ENCODE measurements at places on chromosomes 16 and 17.

- DNase-seq, result peak; percentile 90
Measured at GRCh38 chr16:24036614-24037013, 200.8 kb downstream of the PRKCB start.

DNA sequence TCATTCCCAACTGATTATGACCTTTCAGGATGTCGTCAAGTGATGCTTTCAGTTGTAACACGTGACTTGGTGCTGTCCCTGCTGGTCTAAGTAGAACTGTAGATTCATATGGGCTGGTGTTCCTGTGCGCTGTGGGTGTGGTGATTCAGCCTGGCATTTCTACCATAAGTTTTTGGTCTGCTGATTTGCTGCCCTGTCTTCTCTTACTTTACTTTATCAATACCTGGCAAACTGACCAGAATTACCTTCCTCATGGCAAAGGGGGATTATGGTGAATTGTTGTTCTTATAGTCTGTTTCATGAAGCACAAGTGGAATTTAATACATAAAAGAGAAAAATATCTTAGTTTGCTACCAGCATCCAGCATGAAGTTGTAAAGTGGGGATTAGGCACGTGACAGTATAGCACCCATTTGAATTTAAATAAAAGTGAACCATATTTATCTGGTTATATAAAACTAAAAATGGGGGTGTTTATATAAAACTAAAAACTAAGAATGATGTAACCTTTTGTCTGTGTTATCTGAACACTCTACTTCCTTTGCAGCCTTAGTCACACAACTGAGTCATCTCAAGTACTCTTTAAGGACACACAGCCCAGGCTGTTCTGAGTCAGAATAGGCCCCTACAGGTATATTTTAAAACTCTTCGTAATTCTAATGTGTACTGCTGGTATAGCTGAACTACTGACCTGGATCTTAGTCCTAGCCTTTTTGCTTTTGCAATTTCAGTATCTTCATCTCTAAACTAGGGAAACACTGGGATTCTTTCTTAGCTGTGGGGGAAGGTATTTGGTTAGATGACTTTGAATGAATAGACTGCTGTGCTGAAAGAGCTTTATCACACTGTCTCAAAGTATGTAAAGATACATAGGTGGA is 28.3 kb downstream of the TTC19 start:
- peak; percentile 89 for DNase-seq

GRCh38 chr16:2206780-2207433 is 1.7 kb downstream of the MLST8 start:
- peak; percentile 81 for DNase-seq

DNA sequence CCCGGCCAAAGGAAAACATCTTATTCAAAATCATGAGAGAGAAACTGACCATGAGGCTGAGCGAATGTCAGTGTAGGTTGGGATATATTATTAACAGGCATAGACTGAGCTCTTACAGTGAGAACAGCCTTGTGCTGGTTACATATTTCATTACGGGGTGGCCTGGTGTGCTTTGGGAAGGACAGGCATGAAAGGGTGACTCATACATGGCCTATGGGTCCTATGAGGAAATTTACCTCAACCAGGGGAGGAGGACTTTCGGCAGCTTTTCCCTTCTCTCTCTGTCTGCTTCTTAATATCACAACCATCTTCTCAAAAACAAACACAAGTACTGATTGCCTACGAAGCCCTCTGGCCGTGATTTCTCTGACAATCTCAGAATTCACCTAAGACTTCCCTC is 579.1 kb downstream of the CDH13 start:
- no peak for DNase-seq

- peak; percentile 82 for DNase-seq
Measured at GRCh38 chr17:18300725-18301480, 13.9 kb downstream of the TOP3A start.

DNA sequence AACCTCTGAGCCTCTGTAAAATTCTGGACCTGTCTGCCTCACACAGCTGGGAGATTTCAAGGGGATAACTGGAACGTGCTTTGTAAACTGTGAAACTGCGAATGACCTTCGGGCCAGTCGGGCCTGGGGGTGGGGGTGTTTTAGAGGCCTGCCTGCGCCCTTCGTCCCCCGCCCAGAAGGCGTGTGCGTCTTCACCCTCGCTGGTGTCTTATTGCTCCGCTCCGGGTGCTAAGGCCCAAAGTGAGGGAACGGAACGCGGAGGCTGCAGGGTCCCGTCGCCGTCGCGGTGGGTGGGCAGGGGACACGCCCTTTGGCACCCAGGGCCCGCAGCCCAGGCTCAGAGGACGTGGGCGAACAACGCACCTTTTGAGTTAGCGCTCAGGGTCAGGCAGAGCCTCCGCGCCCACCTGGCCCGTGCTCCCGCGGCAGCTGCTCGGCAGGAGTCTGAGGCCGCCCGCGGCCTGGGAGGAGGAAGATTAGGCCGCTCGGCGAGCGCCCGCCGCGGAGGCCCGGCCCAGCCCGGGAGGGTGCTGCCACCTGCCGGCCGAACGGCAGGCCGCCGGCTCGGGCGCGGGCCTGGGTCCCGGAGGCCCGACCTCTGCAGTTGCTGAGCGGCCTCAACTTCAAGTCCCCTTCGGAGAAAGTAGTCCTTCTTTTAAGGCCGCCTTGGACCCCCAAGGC is 29.7 kb downstream of the DCAKD start:
- DNase-seq, result peak; percentile 99

DNA sequence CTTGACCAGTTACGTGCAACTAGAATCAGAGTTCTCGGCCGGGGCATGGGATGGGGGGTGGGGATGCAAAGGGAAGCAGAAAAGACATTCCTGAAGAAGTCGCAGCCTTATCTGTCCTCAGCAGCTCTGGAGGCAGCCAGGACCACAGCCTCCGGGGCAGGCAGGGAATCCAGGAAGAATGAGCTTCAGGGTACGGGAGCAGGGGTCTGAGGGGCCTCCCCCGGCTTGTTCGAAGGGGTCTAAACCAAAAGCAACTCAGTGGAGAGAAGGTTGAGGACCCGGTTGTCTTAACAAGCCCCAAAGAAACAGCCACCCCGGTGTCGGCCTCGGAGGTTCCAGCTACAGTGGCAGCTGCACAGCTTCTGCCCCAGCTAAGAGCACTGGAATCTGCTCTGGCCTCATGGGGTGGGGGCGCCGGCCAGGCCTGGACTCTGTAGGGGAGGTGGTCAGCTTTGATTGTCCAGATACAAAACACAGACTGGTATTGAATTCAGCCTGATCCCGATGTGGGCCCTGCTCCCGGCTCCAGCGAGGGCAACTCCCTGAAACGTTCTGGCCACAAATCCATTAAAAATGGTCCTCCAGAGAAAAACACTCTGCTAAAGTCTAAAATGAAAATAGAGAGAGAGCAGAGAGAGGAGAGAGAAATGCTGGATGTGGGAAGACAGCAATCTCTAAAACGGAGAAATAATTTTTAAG is 7.7 kb downstream of the HOXB4 start:
- no peak for DNase-seq

- peak; percentile 96 for DNase-seq
Measured at GRCh38 chr17:61411261-61412142, 11.9 kb downstream of the TBX2 start.

DNA sequence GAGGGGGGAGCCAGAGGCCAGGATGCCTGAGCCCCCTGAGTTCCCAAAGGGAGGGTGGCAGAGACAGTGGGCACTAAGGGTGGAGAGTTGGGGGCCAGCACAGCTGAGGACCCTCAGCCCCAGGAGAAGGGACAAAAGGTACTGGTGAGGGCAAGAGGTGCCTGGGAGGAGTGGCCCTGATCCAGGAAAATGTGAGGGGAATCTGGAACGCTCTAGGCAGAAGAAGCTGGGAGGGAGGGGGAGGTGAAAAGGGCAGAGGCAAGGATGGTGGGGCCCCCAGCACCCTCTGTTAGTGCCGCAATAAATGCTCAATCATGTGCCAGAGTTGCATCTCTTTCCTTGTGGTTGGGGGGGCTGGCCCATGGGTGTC is 1.1 kb downstream of the TCAP start:
- DNase-seq, result peak; percentile 82

GRCh38 chr16:78552716-78553115 is 453.3 kb downstream of the WWOX start:
- DNase-seq, result no peak

GRCh38 chr16:71255721-71256120 is 25.2 kb upstream of the HYDIN start:
- no peak for DNase-seq

DNA sequence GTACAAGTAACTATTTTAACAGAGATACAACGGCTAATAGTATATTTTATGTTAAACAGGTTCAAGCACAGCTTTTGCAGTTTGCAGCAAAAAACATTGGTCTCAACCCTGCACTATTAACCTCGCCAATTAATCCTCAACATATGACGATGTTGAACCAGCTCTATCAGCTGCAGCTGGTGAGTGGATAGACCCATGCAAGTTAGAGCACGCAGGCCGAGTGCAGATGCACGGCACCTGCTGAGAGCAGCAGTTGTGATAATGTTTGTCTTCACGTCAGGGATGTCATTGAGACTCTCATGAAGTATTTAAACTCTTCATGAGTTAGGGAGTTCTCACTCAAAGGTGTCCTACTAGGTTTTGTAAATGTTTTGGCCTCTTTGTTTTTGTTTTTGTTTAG is 45.6 kb downstream of the TMC6 start:
- no peak for DNase-seq

DNA sequence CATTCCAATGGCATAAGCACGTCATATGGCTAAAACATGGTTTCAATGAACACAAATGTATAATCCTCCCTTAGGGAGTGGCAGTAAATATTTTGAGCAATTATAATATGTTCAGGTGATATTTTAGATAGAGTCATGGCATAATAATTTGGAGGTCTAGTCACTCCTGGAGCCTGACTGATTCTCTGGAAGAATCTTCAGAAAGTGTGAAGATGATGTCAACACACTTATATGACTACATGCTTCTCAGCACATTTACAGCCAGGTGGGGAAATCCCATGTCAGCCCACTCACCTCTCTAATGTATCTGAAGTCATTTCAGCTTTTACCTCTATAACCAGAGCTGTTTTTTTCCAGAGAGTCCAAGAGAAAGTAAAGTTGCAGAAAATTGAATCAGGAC is 474.8 kb downstream of the SHISA9 start:
- DNase-seq, result peak; percentile 14

DNA sequence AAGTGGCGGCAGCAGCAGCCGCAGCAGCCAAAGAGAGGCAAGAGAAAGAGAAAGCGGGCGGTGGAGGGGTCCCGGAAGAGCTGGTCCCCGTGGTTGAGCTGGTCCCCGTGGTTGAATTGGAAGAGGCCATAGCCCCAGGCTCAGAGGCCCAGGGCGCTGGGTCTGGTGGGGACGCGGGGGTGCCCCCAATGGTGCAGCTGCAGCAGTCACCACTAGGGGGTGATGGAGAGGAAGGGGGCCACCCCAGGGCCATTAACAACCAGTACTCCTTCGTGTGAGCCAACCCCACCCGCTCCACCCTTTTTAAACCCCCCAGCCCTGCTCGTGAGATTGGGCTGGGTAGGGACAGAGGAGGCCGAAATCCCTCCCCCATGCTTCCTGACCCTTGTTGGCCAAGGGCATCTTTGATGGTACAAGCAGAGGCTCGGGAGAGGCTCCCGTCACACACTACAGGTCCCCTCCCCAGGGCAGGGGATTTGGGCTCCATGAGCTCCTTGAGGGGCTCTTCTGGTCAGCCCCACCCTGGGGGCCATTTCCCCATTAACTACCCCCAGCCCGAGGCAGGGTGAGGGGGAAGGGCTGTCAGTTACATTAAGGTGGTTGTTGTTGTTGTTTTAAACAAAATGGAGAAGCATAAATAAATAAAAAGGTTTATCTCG is 4.6 kb upstream of the ATP2A1 start:
- DNase-seq, result peak; percentile 96

DNA sequence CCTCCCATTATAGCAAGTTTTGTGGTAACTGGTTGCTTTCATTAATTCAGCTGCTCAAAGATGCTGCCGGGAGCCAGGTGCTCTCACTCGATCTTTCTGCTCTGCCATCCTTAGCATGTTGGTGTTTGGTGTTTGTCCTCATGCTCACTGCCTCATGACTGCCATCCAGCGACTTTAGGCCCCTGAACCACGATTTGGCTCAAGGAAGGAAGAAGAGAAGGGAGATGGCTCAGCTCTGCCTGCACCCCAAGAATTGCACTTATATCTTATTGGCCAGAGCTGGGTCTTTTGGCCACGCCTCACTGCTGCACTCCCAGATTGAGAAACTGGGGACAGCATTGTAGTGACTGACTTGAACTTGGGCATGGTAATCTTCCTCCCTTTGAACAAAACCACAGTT is 52.7 kb downstream of the ARSG start:
- no peak for DNase-seq

- no peak for DNase-seq
Measured at GRCh38 chr16:593807-594206, 3.9 kb downstream of the RAB40C start.

DNA sequence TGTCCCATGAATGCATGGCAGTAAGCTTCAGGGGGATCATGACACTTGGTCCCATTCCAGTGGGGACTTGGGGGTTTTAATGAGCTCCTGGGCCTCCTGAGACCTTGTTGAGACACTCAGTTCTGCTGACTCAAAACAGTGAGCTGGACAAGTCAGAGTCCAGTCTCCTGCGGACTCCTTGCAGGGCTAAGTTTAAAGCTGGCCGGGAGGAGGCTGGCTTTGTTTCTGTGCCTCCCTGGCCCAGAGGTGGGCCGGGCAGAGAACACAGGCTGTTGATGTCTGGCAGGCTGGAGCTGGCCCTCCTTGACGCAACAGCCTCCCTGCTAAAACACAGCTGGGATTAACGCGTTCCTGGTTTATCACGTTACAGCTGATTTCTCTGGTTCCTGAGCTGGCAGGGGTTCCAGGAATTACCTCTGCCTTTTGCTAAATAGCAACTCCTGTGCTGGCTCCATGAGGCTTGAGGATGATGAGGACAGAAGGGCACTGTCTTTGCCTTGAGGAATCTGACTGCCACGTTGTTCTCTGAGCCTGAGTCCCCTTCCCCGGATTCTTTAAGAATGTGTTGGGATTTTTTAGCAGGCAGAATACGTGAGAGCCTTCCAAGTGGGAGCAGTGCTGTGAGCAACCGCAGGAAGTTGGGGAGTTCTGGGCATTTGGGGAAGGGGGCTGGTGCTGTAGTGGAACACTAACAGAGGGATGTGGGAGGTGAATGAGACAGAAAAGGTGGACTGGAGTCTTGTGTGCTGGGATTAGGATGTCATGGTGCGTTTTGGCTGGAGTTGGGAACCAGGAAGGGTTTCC is 2.0 kb downstream of the GPT2 start:
- no peak for DNase-seq

DNA sequence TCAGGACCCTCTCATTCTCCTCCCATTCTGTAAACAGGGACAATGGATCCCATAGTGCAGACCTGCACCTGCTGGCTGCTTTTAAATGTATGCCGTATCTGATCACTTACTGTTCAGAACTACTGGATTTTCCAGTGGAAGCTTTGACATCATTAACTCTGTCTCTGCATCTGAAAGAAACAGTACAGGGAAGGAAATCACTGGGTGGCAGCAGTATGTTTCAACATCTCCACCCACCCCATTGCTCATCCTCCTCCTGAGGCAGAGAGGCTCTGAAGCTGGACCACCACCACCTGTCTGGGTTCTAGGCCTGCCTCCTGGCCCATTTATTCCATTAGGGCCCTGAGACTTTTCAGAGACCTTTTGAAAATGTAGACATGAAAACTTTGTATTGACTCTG is 2.6 kb downstream of the CCL15 start:
- no peak for DNase-seq

DNA sequence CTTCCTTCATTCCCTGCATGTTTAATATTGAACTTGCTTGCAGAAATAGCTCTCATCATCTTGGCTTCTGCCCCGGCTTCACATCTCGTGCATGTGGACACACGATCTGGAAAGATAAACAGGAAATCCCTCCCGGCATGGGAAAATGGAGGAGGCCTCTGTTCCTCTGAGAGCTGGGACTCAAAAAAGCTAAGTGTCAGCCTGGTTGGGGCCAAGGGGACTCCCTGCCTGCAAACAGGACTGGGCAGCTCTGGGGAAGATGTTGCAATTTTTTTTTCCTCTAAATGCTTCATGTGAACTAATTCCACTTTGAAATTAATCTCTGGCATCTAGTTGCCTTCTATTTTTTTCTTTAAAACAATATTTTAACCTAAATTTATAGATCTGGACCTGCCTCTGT is 24.8 kb downstream of the ITPRIPL2 start:
- peak; percentile 58 for DNase-seq

All from osteoblast (primary cell).